ENCODE measurements at places on chromosomes 7 and 10.

- DNase-seq, result no peak
Measured at GRCh38 chr10:119337796-119338432, 130.5 kb downstream of the GRK5 start.

- no peak for DNase-seq
Measured at GRCh38 chr10:124705817-124706461, 38.2 kb downstream of the FAM53B start.

DNA sequence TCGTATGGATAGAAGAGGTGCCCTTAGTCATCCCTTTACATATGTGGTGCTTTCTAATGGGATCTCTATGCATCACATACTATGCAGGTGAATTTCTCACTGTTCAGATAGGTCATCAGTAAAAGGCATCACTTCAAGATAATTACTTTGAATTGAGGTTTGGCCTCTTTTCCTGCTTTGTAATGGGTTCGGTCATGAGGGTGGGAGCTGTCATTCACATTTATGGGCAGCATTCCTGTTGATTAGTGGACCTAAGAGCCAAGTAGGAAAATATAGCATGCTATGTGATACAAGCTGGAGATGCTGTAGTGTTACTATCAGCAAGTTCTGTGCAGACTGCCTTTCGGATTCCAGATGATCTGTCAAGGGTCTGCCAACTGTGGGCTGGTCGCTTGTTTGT lies 156.3 kb downstream of the LCOR start:
- DNase-seq, result no peak

DNA sequence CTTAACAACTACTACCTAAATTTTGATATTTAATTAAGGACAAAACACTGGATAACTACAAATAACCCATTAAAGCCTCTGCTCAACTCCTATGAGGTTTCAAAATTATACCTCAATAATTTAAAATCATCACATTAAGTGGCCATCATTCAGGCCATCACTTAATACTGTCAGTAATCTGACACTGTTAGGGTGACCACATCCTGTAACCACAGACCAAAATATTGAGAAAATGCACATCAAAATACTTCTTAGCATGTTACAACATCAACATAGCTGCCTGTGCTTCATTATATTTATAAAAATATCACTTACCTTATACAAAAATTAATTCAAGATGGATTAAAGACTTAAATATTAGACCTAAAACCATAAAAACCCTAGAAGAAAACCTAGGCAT lies 23.3 kb downstream of the SEM1 start:
- no peak for DNase-seq

- DNase-seq, result no peak
Measured at GRCh38 chr7:6015917-6016652, 7.0 kb downstream of the AIMP2 start.

DNA sequence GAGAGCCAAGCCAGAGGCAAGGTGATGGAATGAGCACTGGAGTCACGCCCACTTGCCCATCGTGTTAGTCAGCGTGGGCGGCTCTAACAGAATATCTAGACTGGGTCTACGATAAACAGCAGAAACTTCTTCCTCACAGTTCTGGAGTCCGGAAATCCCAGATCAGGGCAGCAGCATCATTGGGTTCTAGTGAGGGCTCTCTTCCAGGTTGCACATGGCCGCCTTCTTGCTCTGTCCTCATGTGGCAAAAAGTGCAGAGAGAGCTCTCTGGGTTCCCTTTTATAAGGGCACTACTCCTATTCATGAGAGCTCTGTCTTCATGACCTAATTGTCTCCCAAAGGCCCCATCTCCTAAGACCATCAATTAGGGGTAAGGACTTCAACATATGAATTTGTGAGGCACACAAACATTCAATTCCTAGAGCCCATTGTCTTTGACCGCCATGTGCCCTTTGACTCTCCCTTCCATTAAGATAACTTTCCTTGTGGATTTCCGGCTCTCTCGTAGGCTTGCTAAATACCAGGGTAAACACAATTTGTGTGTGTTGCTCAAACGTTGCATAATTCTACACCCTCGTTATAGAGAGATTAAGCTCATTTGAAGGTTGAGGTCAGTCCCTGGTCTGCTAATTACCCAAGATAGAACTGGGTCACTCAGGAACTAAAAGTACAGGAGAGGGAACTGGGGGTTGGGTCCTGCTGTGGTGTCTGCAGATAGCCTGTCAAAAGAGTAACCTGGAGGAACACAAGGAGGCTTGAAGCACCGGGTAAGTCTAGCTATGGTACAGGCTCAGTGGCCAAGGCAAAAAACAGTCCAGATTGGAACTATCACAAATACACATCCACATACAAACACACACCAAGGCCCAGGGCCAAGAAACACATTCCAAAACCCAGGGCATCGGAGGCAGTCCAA lies 28.7 kb upstream of the USP6NL start:
- DNase-seq, result no peak

- no peak for DNase-seq
Measured at GRCh38 chr7:150974468-150975391, 3.4 kb downstream of the KCNH2 start.

DNA sequence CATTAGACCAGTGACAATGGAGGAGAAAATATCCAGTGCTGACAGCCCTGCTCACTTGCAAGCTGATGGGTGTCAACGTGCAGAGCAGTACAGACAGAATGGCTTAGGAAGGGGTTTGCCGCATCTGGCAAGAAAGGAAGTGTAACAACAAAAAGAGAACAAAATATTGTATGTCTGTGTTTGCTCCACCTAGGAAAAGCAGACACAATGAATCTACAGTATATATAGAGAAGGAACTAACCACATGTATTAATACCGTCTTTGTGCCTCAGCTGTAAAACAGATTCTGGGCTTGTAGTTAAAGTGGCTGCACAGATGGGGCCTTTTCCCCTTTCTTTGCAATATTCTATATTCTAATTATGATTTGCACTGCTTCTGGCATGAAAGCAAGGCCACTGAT lies 281.1 kb upstream of the MEOX2 start:
- no peak for DNase-seq

DNA sequence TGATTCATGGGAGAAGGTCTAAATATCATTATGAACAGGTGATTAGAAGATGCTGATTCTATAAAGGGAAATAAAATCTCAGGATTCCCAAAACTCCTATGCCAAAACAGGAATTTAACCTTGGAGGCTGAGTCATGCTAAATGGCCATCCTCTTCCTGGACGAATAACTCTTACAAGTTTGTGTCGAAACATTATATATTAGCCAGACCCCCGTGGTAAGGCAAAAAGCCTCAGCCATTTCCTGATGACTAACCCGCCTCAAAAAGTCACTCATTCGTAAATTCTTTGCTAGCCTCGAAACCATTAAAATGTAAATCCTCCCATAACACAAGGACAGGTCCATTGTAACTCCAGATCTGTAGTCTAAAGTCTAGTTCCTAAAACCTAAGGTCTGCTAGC lies 32.0 kb downstream of the CUL2 start:
- DNase-seq, result no peak

DNA sequence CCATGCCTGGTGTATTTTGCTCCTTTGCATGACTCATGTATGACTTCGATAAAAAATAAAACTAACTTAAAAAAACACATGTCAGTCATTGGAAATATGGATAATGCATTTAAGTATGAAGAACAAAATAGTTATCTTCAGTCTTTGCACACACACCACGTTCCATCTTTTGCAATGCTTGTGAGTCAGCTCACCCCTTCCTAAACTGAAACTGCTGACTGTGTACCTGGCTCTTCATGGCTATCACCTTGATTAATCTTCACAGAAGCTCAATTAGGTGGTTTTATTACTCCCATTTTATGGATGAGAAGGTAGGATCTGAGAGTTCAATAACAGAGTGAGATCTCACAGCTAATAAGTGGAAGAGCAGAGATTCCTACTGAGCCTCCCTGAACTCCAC lies 79.5 kb downstream of the CARD11 start:
- DNase-seq, result no peak

DNA sequence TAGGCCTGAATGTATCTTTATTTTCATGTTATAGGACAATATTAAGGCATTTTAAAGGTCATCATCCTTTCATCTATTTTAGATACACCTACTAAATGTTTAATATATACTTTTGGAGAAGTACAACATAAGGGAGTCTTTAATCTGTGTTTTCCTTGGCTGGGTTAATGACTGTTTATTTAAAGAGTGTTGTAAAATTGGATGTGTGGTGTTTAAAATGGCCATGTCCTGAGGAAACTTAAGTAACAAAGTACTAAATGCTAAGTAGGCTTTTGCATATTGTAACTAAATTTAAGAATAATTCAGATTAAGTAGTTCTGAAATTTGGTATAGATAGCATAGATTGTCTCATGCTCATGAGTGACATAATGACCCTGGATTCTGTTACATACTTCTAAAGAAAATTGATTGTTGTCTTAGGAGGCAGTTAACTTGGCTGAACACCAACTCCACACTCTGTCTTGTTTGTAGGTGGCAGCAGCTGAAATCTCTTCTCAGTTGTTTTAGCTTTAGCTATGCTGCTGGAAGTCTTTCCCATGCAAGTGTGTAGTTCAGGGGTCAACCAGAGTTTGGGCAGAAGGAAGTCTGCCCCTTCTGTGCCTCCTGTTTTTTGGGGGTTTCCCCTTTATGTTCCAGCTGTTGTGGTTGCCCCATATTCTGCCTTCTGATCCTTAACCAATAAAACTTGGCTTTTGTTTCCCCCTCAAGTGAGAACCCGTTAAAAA lies 29.2 kb downstream of the DLD start:
- DNase-seq, result no peak

DNA sequence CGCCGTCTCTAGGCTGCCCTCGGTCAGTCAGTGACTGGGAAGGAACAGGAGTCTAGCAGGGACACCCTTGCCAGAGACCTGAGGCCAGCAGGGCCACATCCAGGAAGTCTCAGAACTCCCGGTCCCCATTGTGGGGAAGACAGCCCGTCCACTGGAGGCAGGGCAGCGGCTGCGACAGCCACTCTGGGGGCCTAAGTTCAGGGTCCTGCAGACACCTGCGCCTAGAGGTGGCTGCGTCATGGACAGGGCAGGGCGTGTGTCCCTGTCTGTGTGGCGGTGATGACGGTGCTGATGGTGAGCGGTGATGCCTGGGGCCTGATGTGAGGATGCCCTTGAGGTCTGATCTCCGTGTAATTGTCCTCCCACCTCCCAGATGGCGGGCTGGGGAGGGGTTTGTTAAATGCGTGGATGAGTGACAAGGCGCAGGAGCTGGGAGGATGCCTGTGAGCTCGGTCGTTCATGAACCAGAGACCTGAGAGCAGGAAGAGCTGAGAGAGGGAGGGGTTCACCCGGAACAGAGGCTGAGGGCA lies 537.9 kb upstream of the FOXK1 start:
- no peak for DNase-seq

DNA sequence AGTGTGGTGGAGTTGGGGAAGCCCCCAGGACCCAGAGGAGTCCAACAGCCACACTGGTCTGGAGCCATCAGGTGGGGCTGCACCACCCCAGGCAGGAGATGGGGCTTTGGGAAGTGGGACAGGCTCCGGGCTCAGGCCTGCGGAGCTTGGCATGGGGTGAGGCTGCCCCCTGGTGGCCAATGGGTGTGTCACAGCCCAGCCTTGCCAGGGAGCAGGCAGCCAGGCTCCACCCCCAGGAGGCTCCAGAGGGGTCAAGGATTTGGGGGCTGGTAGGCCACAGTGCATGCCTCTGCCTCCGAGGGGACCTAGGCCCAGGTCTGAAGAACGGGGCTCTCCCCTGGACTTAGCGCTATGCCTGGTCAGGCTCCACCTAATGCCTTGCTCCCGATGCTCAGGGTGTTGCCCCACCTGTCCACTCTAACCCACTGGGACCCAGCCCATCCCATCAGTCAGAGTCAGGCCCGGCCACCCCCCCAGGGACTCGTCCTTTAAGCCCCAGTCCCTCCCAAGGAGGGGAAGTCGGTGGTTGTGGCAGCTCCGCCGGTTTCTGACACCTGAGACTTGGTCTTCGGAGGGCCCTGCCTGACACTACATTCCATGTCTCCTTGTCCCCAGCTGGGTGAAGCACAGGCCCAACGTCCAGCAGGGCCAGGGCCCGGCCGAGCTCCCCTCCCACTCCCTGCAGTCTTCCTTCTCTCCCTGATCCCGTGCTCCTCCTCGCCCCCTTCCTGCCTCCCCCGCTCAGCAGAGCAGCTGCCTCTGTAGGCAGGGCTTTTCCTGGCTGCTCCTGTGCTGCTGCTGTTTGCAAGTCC lies 11.3 kb upstream of the SAMD8 start:
- no peak for DNase-seq

DNA sequence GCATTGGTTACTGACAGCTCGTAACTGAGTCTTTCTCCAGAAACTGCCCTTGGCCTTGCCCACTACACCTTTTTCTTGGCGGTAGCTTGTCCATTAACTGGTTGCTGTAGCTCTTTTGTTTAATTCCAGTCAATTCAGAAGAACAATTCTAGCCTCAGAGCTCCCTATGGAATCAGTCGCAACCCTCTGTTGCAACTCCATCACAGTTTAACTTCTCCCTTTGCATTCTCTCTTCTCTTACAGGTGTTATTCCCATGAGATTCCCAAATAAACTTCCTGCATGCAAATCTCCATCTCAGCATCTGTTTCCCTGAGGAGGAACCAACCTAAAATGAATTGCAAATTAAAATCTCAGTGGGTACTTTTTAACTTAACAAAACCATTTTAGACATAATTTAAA lies 28.4 kb upstream of the TMEM26 start:
- DNase-seq, result no peak

DNA sequence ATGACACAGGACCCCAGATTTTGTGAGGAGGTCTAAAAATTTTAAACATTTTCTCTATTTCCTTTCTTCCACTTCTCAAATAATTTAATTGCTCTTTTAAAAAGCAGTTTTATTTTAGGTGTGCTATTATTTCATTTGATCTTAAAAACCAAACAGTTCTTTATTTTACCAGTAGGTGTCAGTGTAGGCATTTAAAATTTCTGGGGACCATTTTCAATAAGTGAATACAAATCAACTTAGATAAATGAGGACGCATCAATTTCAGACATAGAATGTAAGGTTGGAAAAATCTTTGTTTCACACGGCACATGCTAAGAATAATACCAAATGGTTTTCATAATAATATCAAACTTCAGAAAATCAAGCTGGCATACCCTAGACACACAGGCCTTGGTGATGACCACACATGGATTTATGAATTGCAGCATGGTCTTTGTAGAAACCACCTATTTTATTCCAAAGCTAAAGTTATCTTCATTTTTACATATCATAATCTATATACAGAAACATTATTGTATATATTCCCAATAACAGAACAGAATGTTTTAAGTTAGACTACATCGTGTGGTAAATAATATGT lies 127.6 kb upstream of the SLC26A5 start:
- no peak for DNase-seq

DNA sequence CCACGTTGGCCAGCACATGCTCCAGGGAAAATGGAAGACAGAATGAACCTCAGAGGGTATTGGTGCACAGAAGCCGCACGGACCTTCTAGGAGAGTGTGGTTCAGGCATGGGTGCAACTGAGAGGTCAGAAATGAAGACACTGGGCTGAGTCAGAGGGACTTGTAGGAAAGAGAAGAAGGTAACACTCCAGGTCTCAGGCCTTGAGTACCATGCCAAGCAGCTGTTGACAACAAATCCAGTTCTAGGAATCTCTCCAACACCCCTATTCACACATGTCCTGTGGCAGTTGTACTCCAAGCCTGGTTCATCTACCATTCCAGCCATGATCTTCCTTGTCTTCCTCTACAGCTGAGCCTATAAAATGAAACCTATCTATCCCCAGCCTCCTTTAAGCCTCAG lies 251.6 kb downstream of the USP6NL start:
- no peak for DNase-seq

Data from cortex of kidney (tissue), 1 donor.